ENCODE measurements at places on chromosomes 3 and 15. TPM values are rescaled to one million over a fixed set of nuclear protein-coding genes. Genes with fewer than 3 reads are reported as not detected.

Gene CBLB
- total RNA-seq: 93.3 TPM

Gene ZDHHC23
- 12.7 TPM for total RNA-seq

Gene LYSMD2
- 10.5 TPM for total RNA-seq

Gene TM4SF4
- not detected for total RNA-seq

Gene PYGO1
- total RNA-seq: 10.9 TPM

GRCh38 chr3:15307580-15307979, 24.8 kb downstream of the SH3BP5 start:
- no peak for DNase-seq

Measured in aorta (tissue), 5 donors.